NCI-H1092 (cell line): ENCODE measurements at places on chromosomes 16 and 17.
A peak's percentile ranks its signal among the peaks of the same experiment; 100 is the strongest.

DNA sequence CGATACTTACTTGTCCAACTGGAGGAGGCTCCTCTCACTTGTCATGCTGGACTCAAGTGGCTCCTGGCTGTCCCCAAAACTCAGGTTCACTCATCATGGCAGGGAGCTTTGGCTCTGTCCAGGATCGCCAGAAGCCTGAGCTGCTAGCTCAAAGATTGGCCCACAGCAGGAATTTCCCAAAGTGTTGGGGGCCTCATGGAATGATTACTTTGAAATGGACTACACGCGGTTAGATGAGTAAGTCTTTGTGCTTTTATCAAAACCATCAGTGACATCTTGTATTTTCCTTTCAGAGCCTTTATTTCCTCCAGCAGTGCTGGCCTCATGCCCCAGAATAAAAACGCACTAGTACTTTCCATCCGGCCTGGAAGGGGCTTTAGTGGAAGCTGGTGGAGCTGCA is 29.2 kb upstream of the PHB1 start:
- DNase-seq, result no peak

DNA sequence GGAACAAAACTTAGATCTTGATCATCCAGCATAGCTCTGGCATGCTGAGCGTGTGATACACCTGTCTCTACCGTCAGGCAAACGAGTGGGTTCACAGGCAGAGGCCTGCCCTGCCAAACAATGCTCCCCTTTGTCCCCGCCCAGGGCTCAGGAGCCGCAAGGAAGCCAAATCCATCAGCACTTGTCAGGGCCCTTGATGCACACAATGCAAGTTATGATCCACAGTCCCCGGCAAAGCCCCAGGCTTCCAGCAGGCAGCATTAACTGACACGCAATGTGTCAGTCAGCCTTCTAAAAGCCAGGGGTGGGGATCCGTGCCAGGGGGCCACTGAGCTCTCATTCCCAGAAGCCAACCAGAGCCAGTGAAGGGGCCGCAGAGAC is 460.9 kb downstream of the SLC39A11 start:
- DNase-seq, result no peak

GRCh38 chr17:44795421-44795820 is 34.7 kb downstream of the GJC1 start:
- DNase-seq, result no peak

- DNase-seq, result no peak
Observed at GRCh38 chr16:72876221-72876620, 171.7 kb downstream of the ZFHX3 start.

- no peak for DNase-seq
Observed at GRCh38 chr16:17423221-17423620, 47.5 kb downstream of the XYLT1 start.

GRCh38 chr17:42131981-42132432 is 9.4 kb downstream of the HSPB9 start:
- no peak for DNase-seq

- DNase-seq, result no peak
Observed at GRCh38 chr17:60989379-60989778, 311.7 kb downstream of the BCAS3 start.

- DNase-seq, result no peak
Observed at GRCh38 chr17:77128896-77129567, 11.7 kb upstream of the SEC14L1 start.

GRCh38 chr16:1743376-1744337 is 27.7 kb downstream of the NME3 start:
- no peak for DNase-seq

DNA sequence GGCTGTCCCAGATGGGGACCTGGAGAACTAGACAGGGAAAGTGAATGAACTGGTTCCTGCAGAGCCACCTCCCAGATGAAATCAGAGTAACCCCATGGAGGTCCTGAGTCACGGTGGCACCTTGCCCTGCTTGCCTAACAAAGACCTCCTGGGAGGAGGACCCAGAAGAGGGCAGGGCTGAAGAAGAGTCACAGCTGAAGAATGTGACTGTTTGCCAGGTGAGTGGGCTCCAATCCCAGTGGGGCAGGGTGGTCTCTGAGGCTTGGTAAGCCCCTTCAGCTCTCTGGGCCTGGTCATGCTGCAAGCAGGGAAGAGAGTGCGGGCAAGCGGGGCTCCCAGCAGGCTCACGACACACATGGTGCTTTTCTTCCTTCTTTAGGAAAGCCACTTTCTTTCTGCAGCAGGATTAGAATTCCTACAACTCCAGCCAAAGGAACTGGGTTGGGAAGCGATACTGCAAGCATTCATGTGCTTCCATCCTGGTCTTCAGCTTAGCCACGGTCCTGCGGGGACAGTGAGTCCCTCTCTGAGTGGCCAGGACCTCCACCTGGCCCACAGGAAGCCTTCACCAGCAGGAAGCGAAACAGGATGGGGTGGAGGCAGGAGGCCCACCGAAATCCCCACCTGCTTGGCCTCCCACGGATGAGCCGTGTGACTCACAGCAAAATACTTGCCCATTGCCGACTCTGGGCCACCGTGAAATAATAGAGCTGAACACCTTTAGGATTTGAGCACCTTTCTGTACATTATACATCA is 4.3 kb downstream of the C16orf74 start:
- no peak for DNase-seq

DNA sequence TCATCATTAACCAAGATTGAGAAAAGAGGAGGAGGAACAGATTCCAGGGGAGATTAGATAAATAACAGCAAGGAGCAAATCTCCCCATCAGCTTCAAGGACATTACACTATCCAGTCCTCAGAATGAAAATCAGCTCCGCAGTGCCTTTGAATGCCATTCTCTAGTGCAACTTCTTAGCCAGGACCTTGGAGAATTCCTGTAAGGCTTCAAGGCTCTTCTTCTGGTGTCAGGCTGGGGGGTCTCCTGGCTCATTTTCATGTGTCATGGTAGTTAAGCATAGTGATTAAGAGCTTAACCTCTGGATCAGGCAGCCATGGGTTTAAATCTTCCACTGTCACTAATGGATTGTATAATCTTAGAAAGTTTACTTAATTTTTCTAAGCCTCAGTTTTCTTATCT is 137.3 kb upstream of the CCL2 start:
- no peak for DNase-seq

DNA sequence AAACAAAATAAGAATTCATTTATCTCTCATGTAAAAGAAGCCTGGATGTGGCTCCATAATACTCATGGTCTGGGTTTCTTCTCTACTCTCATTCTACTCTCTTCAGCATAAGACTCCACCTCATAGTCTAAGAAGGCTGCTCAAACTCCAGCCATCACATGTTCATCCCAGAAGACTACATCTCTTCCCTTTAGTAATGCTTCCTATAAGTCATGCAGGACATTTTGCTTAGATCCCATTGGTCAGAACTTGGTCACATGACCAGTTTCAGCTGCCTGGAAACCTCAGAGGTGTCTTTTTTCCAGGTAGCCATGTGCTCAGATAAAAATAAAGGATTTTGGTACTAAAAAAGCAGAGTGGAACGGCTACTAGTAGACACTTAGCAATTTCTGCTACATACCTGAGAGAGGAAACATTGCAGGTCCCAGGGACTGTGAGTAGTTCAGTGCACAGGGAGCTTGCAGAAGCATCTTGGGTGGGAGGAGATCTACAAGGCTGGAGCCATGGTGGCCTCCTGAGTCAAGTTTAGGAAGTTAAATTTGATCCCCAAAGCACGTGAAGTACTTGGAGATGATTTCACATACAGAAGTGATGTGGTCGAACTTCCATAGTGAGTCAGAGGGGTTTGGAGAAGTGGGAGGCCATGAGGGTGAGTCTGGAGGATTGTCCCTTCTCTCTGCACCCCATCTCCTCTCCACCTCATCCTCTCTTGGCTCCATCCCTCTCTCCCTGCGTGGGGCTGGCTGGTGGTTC is 110.2 kb downstream of the CCDC182 start:
- no peak for DNase-seq

DNA sequence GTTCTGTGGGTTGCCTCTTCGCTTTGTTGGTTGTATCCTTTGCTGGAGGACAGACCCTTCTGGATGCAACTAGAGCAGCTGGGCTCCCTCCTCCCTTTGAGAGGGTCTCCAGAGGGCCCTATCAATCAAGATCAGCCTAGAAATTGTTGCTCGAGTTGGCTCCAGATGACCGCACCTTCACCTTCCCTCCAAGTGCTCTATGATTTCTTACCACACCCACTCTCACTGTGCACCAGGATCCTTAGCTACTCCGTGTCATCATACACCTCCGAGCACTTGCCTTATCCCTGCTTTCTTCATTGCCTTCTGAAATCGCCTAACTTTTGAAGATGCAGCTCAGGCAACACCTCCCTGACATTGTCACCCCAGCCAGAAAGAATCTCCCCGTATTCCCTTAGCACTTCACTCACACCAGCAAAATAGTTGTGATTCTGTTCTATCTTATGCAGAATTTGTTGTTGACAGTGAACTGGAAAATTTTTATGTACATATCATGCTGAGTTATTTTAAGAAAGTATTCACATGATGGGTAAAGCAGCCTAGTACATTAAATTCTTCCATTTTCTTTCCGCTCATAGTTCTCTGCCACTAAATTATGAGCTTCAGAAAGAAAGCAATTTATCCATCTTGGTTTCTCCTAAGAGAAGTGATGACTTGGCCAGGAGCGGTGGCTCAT is 52.9 kb downstream of the ABAT start:
- DNase-seq, result no peak

- DNase-seq, result peak; percentile 95
Observed at GRCh38 chr17:31094600-31095235, at the start of gene NF1. NF1 (plus strand) TSS chr17:31094977; CDS start chr17:31095310, 333 bp downstream.

GRCh38 chr16:69494991-69495392 is 70.6 kb downstream of the CYB5B start:
- DNase-seq, result no peak

DNA sequence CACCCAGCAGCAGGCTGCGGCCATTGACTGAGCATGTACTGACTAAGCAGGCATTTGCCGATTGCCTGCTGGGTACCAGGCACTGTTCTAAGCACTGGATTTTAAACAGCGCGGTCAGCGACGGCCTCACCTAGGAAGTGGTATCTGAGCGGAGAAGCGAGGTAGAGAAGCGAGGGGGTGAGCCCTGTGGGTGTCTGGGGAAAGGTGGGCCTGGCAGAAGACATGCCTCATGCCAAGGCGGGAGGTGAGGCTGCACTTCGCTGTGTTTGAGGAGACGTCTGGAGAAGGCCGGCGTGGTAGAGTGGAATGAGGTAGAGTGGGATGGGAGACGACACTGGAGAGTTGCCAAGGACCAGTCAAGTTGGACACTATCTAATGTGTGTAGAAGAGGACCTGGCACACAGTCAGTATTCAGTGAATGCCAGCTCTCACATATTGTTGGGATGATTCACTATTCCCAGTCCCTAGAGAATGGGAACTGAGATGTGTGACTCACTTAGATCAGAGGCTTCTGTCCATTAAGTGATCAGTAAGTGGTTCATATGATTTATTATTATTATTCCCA is 14.4 kb downstream of the SYCE1L start:
- DNase-seq, result no peak

- DNase-seq, result no peak
Observed at GRCh38 chr17:56656701-56657327, 63.3 kb downstream of the NOG start.

DNA sequence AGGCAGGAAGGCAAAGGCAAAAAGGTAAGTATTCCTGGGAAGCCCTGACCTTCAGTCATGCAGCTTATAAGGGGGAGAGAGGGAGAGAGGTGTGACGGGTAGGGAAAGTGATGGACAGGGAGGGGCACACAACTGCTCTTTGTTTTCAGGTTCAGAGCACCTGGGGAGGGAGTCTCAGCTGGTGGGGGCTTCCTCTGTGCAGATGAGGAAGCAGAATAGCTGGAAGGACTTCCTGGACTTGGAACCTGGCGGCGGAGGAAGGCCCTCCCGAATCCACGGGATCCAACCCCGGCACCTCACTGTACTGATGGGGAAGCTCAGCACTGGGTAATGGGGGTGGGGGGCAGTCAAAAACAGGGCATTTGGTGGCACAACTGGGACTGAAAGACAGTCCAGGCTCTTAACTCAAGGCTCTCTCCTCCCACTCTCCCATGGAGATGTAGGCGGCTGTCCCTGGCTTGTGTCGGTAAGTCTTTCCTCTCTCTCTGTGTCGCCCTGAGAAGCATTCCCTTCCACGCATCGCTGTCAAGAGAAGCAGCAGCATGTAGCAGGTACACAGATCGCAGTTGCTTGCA is 11.9 kb upstream of the PITPNM3 start:
- no peak for DNase-seq

DNA sequence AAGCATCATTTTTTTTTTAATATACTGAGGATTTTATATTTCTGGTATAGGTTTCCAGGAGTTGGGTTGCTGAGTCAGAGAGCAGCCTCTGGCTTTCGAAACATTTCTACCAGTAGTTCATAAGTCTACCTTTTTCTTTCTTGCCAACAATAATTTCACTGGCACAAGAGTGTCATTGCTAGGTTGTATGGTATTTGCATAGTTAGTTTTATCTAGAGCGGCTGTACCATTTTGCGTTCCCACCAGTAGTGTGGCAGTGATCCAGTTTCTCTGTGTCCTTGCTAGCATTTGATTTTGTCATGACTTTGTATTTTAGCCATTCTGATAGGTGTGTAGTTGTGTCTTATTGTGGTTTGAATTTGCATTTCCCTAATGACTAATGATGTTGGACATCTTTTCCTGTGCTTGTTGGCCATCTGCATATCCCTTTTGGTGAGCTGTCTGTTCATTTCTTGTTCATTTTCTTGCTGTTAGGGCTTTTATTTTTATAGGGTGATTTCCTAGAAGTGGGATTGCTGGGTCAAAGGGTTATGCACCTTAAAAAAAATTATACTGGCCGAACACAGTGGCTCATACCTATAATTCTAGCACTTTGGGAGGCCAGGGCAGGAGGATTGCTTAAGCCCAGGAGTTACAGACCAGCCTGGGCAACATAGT is 39.9 kb downstream of the SNX29 start:
- DNase-seq, result no peak

- DNase-seq, result no peak
Observed at GRCh38 chr16:88785106-88785924, at the start of gene PIEZO1. PIEZO1 (minus strand) TSS chr16:88785220; CDS start chr16:88784964, 256 bp downstream.

GRCh38 chr17:33986566-33986965 is 268.5 kb upstream of the CCL2 start:
- no peak for DNase-seq
